ENCODE measurements at places on chromosomes 5 and 9.

- DNase-seq, result no peak
These were observed 36.8 kb upstream of the CDH6 start for GRCh38 chr5:31156631-31157160.

DNA sequence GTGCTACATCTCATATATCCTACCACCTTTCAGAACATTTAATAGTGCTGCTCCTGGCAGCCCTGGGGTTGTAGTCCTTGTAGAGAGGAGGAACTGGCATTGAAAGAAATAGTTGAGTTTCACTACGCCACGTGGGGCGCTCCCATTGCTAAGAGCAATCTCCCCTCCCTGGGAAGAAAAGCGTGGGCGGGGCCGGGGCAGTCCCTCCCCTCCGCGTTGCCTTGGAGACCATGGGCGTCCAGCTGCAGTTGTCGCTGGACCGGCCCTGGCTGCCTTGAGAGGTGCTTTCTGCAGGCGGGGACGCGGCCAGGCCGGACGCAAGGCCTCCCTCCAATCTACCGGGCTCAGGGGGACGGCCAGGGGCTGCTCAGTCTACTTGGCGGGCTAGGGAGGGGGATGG, 368 bp upstream of the CCDC180 start:
- DNase-seq, result peak; percentile 80

GRCh38 chr5:2756211-2757152, 5.0 kb upstream of the IRX2 start:
- peak; percentile 15 for DNase-seq

GRCh38 chr9:129609486-129610212, 11.3 kb downstream of the C9orf50 start:
- DNase-seq, result peak; percentile 28

GRCh38 chr9:80797831-80798688, 891.3 kb downstream of the TLE1 start:
- no peak for DNase-seq

- DNase-seq, result no peak
These were observed 30.0 kb downstream of the DNAJC21 start for GRCh38 chr5:34959323-34959722.

DNA sequence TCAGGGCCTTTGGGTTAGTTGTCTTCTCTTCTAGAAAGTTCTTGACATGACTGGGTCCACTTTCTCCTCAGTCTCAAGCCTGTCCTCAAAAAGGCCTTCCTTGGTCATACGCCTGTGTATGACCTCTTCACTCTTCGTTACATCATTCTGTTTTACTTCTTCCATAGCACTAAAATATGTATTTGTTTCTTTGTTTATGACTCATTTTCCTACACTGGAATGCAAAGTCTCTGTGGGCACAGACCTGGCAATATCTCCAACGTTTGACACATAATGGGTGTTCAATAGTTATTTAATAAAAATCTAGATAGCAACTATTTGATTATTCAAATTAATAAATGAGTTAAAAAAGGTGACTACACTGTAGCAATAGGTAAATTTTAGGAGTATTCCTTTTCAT, 85.1 kb downstream of the YIPF5 start:
- no peak for DNase-seq

- no peak for DNase-seq
These were observed 159.3 kb upstream of the TLX3 start for GRCh38 chr5:171149772-171150171.

- DNase-seq, result no peak
These were observed 311.4 kb downstream of the TLE4 start for GRCh38 chr9:79883073-79883645.

DNA sequence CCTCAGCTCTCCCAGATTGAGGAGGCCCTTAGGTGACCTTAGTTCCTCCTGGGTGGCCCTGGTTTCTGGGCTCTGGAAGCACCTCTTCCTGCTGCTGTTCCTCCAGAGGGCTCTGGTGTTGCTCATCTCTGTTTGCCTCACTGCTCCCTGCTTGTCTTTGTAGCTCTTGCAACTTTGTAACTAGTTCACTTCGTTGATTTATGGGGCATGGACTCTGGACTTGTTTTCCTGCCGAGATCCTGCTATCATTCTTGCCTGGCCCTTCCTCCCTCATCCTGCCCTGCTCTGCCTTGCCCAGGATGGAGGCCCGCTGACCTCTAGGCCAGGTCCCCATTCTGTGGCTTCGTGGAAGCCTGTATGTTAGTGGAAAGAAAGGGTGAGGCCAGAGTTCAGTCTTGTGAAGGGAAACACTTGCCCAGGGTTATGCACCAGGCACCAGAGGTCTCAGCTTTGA, 169.3 kb downstream of the MACROH2A1 start:
- DNase-seq, result no peak

GRCh38 chr5:155260798-155261197, 247.2 kb downstream of the KIF4B start:
- DNase-seq, result no peak

DNA sequence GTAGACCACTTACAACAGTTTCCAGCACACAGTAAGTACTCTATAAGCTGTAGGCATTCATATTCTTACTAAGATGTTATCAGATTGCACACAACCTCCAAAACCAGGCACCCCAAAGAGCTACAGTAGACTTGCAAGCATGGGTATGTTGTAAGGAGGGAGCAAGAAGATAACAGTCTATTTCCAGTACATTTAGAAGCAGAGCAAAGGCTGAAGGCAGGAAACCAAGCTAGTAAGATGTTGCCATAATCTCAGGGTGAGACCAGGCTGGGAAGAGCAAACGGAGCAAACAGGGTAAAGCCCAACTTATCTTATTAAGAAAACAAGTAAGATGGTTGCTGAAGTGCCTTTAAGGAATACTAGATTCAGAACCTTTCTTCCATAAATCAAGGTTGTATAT, 161.1 kb downstream of the GLIS3 start:
- no peak for DNase-seq

- DNase-seq, result peak; percentile 64
These were observed 4.3 kb downstream of the PRRC2B start for GRCh38 chr9:131398204-131398603.

DNA sequence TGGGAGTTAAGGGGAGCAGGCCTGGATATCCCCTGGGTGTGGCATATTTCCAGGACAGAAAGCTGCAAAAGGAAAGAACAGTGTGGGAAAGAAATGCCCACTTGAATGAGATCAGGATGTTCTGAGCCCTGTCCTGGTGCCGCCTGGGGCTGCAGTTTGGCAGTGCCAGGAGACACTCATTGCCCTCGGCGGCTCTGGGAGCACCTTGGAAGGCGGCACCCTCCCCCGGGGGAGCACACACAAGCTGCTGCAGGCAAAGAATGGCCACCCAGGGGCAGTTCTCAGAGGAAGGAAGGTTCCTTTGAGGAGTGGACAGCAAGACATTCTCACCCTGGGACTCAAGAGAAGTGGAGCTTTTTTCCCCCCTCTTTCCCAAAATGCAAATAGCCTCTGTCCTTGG, 305.3 kb downstream of the NTRK2 start:
- no peak for DNase-seq

GRCh38 chr9:93126151-93126781, 7.8 kb downstream of the NINJ1 start:
- DNase-seq, result no peak

GRCh38 chr5:55994495-55994997, at the start of gene IL6ST:
Gene IL6ST (minus strand): TSS chr5:55994963. CDS start chr5:55976278, 18,685 bp downstream.
- DNase-seq, result peak; percentile 88

GRCh38 chr9:71734950-71735349, 33.4 kb downstream of the CEMIP2 start:
- no peak for DNase-seq

DNA sequence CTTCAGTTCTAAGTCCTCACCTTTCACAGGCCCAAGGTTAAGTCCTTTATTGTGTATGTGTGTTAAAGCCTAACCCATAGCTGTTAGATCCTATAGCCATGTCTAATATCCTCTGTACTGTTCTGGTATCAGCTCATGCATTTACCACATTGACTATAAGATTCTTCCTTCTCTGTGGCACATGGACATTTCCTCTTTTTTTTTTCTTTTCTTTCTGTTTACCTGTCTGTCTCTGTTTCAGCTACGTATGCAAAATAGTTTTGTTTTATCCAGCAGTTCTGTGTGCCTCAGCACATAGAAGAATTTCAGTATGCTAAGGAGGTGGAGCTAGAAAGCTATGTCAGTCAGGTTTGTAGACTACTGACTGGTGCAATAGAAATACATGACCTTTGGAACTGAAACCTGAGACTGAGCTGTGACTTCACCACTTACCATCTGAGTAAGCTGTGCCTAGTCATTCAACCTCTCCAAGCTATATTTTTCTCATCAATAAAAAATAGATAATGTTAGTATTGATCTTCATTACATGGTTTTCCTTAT, 155.6 kb upstream of the VLDLR start:
- no peak for DNase-seq

DNA sequence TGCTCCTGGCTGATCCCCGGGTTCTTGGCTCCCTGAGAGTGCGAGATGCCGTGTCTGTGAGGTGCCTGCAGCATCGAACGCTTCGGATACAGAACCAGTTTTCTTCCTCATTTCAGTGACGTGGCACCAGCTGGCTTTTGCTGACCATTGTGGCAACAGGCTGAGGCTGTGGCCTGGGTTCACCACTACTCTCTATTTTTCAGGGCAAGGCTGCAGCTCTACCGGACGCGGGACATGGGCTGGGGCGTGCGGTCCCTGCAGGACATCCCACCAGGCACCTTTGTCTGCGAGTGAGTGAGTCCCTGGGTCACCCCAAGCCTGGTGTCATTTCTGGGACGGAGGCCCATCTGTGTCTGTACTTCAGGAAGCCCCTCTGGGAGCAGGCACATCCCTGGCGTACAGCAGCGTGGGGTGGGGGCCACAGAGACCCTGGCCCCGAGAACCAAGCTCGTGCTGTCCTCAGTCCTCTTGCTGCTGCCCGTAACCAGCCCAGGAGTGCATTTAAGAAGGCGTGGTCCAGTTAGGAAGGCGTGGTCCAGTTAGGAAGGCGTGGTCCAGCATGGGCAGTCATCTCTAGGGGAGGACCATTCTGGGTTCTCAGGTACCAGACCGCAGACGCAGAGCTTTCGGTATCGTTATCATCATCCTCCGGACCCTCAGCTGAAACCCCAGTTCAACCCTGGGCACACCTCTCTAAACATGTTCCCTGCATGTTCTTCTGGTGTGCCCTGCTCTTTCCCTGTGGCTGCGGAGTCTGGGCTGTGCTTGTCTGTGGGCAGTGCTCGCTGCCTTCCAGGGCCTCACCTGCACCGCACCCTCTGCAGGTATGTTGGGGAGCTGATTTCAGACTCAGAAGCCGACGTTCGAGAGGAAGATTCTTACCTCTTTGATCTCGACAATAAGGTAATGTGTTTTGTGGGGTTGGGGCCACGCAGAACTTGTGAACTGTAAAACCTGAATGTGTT, 60.1 kb upstream of the CACNA1B start:
- no peak for DNase-seq

DNA sequence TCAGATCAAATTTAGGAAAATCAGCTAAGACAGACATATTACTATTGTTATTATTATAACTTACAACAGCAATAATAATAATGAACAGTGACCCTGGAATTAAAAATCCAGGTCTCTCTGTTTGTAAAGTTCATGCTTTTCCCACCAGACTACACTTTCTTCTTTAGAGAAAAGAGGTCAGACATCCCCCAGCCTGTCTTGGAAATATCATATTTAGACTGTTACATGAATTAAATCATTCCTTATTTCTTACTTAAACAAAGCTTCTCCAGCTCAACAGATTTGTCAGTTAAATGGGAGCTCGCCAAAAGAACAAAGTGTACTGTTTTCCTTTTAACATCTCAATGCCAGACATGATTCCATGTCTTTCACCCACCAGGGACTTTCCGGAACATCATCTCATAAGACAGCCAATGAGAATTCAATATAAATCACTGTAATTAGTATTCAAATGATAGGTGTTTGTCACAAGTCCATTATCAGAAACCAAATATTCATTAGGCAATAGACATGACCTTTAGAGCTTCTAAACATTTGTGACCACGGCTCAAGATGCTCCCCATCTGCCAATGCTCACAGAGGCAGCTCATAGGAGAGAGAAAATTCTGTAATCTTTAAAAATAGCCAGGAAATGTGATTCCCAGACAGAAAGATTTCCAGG, 351.9 kb downstream of the ENC1 start:
- DNase-seq, result no peak

- no peak for DNase-seq
These were observed 849.3 kb downstream of the TLE1 start for GRCh38 chr9:80839821-80840675.

GRCh38 chr5:118336468-118336867, 651.9 kb downstream of the DTWD2 start:
- DNase-seq, result no peak

DNA sequence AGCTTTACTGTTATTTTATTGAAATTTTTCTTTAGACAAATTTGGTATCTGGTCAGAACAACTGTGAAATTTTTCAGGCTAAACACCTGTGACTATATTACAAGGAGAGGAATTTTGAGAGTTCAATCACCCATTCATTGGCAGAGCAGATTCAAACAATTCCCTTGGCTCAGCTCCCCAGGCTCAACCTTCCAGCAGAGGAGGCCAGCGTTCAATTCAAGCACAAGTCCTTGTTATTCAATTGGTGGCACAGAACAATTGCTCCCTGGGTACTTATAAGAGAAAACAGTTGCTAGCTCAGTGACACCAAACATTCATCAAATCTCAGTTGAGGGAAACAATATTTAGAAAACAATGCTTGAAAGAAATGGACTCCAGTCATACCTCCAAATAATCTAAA, 83.3 kb downstream of the SUSD1 start:
- DNase-seq, result peak; percentile 53

DNA sequence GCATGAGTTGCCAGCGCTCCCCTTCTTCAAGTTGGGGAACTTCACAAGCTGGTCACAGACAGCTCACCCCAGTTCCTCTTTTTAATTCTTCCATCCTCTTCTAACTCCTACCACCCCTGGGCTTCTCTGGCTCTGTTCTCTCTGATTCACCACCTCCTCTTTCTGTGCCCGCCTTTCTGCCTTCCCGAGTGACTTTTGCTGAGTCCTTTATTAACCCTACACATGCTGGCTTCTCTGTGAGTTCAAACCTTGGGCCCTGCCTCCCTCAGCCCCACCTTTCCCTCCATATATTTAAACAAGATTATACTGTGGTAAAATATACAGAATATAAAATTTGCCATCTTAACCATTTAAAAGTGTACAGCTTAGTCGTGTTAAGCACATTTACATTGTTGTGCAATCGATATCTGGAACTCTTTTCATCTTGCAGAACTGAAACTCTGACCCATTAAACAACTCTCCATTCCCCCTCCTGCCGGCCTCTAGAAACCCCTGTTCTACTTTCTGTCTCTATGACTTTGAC, 32.0 kb downstream of the SLC46A2 start:
- DNase-seq, result no peak

GRCh38 chr5:138282920-138283742, 8.7 kb upstream of the GFRA3 start:
- peak; percentile 75 for DNase-seq

DNA sequence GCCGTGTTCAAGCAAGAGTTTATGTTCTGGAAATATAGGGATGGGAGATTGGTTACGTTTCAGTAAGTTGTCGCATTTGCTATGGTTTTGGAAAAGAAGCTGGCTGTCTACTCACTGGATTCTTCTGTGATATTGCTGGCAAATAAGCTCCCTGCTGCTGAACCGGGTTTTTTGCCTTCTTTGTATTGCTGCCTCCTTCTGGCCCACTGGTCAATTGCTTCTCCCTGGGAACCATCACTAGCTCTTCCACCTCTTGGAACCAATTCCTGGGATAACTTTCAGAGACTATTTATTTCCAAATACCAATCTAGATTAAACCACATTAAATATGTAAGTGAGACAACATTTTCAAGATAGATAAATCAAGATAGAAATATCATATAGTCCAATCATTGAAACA, 43.0 kb downstream of the NUDT12 start:
- DNase-seq, result no peak
